ENCODE measurements at places on chromosomes 11 and 22.

DNA sequence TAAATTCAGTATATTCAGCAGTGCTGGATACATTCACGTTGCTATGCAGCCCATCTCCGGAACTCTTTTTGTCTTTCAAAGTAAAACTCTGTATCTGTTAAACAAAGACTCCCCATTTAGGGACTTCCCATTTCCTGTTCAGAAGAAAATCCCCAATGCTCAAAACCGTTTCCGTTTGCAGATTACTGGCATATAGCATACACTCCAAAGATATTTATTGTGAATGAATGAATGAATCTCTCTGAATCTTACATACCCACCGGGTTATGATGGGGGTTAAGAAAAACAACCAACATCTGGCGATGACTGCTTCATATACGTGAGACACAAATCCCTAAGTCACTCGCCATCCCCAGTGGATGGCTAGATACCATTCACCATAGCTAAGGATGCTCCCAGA is 1.6 kb downstream of the THY1 start:
- DNase-seq = no peak

DNA sequence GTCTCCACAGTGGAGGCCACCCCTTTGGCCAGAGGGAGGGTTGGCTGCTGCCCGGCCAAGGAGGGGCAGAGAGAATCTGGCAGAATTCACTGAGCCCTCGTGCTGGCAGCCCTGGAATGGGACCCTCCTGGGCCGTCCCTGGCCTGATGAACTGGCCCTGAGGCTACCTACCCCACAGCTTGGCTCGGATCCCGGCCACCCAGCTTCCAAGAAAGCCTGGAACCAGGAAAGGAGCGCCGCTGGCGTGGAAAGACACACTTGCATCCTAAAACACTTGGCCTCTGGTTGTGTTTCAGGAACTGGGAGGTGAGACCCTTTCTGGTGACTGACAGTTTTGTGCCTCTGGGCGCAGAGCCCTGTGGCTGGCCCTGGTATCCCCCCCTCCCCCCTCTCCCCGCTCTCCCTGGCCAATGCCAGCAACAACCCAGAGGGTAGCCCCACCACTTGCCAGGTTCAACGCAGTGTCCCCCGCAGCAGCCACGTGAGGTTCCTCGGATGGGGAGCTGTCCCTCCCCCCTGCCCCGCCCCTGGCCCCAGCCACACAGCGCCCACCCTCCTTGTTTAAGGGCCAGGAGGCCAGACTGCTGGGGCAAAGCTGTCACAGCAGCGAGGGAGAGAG is 693 bp downstream of the NFAM1 start:
- no peak for DNase-seq

DNA sequence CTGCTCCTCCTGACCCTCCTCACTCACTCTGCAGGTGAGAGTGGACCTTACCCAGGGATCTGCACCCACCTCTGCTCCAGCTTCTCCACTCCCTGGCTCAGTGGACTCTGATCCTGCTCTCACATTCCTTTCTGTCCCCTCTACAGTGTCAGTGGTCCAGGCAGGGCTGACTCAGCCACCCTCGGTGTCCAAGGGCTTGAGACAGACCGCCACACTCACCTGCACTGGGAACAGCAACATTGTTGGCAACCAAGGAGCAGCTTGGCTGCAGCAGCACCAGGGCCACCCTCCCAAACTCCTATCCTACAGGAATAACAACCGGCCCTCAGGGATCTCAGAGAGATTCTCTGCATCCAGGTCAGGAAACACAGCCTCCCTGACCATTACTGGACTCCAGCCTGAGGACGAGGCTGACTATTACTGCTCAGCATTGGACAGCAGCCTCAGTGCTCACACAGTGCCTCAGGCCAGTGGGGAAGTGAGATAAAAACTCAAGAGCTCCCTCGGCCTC is 29.7 kb upstream of the VPREB1 start:
- no peak for DNase-seq

GRCh38 chr11:18706330-18707243 is 8.0 kb downstream of the TMEM86A start:
- DNase-seq = peak; percentile 36

DNA sequence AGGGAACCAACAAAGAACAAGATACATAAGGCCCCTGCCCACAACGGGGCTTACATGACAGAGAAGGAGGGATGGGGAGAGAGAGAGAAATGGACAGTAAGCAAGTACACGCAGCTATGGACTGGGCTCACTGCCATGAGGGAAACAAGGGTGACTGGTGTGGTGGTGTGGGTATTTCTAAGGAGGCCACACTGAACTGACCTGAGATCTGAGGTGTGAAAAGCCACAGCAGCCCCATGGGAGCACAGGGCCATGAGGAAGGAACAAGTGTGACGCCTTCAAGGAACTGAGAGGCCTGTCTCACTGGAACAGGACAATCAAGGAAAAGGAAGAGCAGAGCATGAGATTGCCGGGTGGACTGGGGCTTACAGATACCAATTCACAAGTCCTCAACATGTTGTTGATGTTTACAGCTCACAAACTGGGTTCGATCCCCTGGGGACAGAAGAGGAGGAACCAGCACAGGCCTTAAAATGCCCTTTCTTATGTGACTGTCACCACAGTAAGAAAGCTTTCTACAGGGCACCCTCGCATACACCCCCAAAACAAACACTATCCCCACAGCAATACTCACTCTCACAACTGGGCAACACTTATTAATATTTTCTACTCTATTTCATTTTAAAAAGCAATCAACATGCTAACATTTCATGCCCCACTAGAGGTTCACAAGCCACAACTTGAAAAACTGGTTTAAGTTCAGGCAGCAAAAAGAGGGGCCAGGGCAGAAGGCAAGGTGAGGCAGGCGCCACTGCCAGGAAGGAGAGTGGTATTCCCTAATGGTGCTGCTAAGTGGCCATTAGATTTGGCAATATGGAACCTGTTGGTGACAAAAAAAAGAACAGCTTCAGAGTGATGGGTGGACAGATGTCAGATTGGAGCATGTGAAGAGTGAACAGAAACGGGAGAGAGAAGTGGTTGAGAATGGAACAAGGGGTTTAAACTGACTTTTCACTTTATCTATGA is 39.1 kb downstream of the TCIRG1 start:
- DNase-seq = no peak

- DNase-seq = no peak
Observed at GRCh38 chr11:48006301-48006992, 26.1 kb downstream of the PTPRJ start.

DNA sequence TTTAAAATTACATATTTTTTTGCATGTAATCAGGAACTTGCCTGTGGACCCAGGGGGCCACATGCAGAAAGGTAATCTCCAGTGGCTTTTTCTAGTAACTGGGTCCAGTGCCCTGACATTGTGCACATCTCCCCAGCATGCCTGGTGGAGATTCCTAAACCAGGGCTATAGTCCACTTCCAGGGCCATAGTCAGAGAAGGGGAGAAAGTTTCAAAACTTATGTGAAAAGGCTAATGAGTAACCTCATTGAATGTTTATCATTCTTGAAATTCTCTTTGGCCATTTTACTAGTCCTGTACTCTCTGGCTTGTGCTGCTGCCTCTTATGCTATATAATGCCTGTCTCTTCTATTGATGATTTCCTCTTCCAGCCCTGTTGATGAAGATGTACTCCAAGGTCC is 47.8 kb downstream of the BARX2 start:
- DNase-seq = no peak

DNA sequence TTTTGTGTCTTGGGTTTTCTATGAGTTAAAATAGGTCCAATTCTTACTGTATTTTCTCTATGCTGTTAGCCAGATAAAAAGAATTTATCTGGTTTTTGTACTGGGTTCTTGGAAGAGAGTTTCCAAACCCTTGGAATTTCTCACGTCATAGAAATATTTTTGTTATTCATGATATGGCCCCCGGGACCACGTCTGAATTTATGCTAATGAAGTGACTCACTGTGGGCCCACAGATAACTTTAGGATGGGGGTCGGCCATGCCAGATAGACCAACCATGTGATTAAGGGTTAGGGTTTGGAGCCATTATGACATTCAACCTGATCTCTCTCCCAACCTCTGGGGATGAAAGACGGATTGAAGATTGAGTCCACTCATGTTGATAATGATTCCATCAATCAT is 35.6 kb upstream of the DDI1 start:
- no peak for DNase-seq

DNA sequence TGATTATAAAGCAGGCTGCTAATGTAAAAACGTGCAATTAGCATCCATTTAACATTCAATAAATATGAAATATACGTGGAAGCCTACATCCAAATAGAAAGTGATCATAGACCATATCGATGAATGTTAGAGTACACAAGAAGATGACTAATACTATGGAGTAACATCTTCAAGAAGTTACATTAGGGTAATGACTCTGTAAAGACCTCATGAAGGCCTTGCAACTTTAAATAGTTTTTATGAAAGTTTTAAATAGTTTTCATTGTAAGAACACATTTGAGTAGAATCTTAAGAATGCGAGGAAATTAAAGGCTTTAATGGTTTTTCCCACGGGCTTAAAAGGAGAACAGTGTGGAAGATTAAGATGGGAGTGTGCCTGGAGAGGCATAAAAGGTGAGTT is 1.4 kb downstream of the TRIM34 start:
- no peak for DNase-seq

GRCh38 chr22:38878001-38878400 is 6.0 kb upstream of the CBX6 start:
- DNase-seq = no peak

- DNase-seq = no peak
Observed at GRCh38 chr11:78834886-78835285, 260.2 kb upstream of the NARS2 start.

GRCh38 chr11:100445231-100445735 is 241.8 kb upstream of the ARHGAP42 start:
- DNase-seq = no peak

DNA sequence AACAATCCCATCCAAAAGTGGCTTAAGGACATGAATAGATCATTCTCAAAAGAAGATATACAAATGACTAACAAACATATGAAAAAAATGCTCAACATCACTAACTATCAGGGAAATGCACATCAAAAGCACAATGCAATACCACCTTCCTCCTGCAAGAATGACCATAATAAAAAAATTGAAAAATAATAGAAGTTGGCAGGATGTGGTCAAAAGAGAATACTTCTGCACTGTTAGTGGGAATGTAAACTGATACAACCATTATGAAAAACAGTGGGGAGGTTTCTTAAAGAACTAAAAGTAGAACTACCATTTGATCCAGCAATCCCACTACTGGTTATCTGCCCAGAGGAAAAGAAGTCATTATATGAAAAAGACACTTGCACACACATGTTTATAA is 77.7 kb upstream of the SC5D start:
- no peak for DNase-seq

DNA sequence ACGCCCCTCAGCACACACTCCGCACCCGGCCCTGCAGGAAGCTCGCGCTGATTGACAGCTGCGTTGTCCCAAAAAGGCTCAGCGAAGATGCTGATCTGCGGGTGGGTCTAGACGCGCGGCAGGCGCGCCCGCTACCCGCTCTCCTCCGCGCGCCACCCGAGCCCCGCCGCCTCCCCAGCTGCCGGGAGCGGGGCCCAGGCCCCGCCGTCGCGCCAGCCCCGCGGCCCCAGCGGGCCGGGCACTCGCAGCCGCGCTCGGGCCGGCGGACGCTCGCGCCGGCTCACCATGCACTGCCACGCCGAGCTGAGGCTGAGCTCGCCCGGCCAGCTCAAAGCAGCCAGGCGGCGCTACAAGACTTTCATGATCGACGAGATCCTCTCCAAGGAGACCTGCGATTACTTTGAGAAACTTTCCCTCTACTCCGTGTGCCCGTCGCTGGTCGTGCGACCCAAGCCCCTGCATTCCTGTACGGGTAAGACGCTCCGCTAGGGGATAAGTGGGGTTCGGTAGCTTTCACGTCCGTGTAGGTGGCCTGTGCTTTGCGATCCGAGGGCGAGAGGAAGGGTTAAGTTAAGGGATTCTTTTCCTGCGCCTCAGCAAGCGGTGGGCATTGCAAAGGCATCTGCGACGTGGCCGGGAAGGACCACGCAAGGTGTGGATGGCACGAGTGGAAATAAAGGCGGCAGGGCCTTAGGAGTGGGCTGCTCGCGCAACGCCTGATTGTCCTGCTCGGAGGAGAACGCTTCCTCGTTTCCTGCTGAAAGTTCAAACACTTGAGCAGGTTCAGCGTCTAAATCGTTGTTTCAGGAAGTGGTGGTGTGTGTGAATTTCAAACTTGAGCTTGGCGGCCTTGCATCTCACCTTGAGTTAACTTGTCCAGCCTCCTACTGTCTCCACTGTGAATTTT is at the start of gene BARX2:
Gene BARX2, plus strand, starts transcription at position 98 of the 907 bp plus-strand sequence. Its CDS starts 188 bp downstream, at position 286.
- no peak for DNase-seq

GRCh38 chr22:49992921-49993648 is 19.5 kb downstream of the IL17REL start:
- peak; percentile 52 for DNase-seq

- DNase-seq = no peak
Observed at GRCh38 chr22:25564979-25565677, 653 bp downstream of the GRK3 start.

GRCh38 chr11:1155274-1155693 is 2.5 kb upstream of the MUC5AC start:
- DNase-seq = no peak

DNA sequence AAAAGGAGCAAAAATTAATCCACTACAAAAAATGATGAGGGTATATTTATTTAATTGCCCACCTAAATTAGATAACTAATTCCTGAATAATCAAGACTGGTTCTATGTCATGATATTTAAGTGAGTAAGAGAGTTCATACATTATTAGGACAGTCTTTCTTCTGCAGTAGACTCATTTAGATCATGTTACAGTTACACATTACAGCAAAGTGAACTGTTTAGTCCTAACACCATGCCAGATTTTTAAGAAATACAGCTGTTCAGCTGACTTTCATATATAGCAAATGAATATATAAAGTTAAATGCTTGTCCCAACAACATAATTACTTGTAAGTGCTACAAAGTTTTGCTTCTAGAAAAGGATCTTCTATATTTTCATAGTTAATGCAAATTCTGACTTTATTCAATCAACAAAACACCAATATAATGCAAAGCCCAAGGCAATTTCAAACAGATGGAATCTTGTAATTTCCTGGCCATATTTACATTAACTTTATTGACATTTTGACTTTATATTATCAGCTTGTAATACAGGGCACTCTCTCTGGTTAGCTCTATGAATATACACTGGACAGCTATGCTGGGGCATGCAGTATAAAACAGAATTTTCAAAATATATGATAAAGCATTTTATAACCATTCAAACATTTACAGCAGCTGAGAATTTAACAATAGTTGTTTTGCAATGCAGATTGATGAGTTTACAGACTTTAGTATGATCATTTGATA is 45.7 kb upstream of the TP53AIP1 start:
- no peak for DNase-seq

GRCh38 chr11:88345408-88345807 is 7.9 kb upstream of the CTSC start:
- no peak for DNase-seq

GRCh38 chr11:1077417-1078119 is 2.9 kb downstream of the MUC2 start:
- no peak for DNase-seq

Data from T-helper 9 cell (primary cell).